ENCODE measurements at places on chromosomes 7 and 10.

DNA sequence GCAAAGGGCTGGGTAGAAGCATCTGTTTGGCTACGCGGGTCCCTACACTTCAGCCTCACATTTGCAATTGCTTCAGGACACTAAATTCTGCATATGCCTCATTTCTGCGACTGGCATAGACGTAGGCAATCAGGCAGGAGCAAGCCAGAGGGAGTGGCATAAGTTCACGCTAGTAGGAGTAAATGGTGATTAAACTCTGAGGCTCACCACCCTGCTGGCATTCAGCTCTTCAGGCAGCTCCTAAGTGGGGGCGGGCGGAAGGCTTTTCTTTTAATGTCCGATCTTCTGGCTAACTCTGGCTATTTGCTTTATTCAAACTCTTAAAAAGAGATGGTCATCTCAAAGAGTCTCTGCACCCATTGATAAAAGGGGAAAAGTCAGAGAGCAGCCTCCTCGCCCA lies 45.3 kb downstream of the RGS10 start:
- no peak for DNase-seq

DNA sequence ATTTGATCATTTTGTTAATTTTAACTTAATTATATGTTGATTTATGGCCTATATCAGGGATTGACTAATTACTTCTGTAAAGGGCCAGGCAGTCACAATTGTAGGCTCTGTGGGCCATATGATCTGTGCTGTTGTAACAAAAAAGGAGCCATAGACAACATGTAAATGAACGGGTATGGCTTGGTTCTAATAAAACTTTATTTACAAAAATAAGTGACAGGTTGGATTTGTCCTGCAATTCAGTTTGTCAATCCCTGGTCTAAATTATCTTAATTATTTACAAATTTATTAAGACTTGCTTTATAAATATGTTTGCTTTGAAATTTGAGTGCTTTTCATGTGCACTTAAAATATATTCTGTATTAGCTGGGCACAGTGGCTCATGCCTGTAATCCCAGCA lies 2.9 kb upstream of the HK1 start:
- DNase-seq: no peak

- no peak for DNase-seq
Measured at GRCh38 chr7:157900556-157900955, 563.8 kb downstream of the DNAJB6 start.

GRCh38 chr7:45686441-45687184 lies 112.4 kb downstream of the ADCY1 start:
- no peak for DNase-seq
